ENCODE measurements at places on chromosomes 11 and 22.

DNA sequence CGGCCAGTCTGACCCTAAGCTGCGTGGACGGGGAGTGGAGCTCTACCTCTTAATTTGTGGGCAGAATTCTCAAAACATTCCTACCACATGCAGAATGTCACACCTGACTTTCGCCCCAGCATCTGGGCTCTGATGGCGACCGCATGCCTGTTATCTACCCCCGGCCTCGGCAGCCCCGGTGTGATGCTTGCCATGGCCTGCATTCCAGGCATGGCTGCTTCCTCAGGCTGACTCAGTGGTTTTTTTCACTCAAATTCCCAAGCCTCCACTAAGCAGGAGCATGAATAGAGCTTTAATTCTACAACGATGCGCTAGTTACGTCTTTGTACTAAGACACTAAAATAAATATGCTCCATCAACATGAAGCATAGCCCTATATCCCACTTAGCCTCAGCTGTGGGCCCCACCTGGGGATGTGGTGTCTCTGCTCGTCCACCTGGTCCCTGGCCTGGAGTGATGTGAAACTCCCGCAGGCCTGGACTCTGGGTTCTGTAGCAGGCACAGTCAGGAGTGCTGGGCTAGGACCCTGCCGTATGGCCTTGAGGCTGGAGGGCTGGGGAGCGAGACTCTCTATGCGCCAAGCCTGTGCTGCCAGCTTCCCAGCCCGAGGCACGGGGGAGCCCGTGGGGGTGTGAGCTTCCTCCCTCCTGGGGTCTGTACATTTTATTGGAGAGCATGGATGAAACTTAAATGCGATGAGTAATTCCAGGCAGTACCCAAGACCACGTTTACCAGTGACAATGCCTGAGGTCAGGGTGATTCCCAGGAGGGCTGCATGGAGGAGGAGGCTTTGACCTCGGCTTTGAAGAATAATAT, 153.2 kb downstream of the CTTN start:
- DNase-seq = no peak

GRCh38 chr11:86120807-86121206, 51.9 kb upstream of the PICALM start:
- DNase-seq = no peak

DNA sequence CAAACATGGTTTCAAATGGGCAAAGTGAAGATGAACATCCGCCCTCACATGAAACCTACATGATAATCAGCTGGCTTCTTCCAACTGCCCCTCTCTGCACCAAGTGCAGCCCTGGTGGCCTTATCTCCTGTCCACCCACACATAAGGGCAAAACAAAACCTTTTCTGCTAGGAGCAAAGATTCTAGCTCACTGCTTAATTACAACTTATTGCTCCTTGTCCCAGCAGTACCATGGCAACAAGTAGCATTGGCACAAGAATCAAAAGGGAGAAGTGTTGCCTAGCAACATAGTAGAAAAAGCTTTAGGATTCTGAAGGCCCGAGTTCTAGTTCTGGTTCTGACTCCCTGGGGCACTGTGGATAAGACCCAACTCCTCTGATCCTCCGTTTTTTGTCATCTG, 68.7 kb upstream of the BMAL1 start:
- no peak for DNase-seq

DNA sequence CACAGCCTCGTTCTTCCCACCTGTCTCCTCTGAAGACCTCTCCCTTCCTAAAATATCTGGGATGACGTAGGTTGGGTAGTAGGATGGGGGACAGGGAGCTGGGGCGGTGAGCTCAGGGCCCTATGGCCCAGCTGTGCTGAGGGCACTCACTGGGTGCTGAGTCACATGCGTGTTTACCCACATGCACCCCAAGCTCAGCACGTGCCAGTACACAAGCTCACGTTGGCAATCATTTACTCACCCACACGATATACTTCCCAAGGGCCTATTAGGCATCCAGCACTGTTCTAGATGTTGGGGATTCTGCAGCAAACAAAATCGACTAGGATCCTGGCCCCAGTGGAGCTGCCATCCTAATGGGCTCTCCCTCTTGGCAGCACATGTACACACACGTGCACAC, 28.7 kb downstream of the ARAP1 start:
- no peak for DNase-seq

DNA sequence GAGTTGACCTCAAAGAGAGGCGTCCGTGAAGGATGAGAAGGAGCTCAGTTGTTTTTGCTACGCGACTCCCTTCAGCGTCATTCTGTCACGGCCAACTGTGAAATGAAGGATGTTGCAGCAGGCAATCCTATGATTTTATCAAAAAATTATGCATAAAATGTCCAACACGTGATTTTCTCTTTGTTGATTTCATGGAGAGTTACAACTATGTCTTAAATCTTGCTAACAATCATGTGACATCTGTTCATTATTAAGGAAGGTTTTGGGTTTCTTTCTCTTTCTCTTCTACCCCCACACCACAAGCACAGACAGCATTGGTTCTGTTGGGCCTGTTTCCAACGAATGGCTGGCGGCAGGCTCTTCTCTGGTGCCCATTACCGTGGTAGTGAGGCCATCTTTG, 3.7 kb downstream of the KRTAP5-4 start:
- no peak for DNase-seq

DNA sequence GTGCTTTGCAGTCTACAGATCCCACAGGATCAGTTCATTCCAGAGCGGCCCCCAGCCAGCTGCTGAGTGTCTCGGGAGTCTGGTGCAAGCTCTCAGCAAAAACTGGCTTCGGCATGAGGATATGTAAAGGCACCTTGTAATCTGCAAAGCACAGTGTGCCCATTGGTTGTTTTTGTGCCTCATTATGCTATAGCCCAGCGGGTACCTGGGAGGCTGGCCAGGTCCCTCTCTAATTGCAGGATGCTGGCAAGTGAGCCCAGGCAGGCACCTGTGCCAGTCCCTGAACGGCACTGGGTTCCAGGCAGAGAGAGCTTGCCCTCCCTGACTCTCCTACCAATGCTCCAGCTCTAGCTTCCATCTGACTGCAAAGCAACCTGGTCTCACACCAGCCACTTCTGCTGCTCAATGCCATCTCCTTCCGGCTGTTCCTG, 128.7 kb downstream of the DSCAML1 start:
- no peak for DNase-seq

- no peak for DNase-seq
Measured at GRCh38 chr22:48536541-48537342, 1290.9 kb downstream of the BRD1 start.

DNA sequence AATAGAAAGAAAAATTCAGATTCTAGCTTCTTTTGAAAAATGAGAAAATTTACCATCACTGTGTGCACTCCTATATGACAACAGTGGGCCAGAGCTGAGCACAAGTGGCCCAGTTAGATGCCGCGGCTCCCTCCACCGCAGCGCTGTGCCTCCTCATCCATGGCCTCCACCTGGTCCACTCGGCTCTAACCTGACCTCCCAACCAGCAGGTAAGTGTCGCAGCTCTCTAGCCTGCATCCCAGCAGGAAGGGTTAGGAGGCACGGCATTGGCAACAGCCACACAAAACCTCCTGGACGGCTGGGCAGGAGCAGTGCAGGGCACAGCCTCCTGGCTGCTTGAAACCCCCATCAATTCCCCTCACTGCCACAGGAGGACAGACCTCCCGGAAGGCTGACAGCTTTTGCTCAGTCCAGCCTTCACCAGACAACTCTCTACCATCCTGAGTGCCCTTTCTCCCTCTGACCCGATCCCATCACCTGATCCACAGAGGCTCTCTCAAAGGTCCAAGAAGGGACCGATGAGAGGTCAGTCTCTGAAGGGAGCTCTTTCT, 76.1 kb downstream of the RPL27A start:
- DNase-seq = no peak

- DNase-seq = no peak
Measured at GRCh38 chr11:113113801-113114704, 152.8 kb downstream of the NCAM1 start.

GRCh38 chr22:46798366-46799350, 36.2 kb downstream of the TBC1D22A start:
- DNase-seq = peak; percentile 61

GRCh38 chr11:94954753-94955152, 18.6 kb downstream of the CWC15 start:
- no peak for DNase-seq

DNA sequence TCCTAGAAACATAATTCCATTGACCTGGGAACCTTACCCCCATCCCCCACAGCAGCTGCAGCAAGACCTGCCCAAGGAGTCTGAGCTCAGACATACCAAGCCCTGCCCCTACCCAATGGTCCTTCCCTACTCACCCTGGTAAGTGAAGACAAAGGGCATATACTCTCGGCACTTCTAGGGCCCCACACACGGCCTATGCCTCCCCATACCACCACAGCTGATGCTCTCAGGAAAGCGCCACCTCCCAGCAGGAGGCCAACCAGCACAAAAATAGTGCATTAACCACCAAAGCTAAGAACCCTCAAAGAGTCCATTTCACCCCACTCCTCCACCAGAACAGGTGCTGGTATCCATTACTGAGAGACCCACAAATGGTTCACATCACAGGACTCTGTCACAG, 74.4 kb upstream of the GUCY1A2 start:
- no peak for DNase-seq

- DNase-seq = no peak
Measured at GRCh38 chr22:49201046-49201970, 626.4 kb downstream of the BRD1 start.

GRCh38 chr22:11616811-11617210, 3911.2 kb upstream of the OR11H1 start:
- DNase-seq = no peak

GRCh38 chr11:32333320-32333991, 101.9 kb downstream of the WT1 start:
- DNase-seq = no peak

- no peak for DNase-seq
Measured at GRCh38 chr22:42648368-42649245, 585 bp downstream of the CYB5R3 start.

GRCh38 chr22:27686534-27686933, 115.0 kb downstream of the MN1 start:
- DNase-seq = no peak

DNA sequence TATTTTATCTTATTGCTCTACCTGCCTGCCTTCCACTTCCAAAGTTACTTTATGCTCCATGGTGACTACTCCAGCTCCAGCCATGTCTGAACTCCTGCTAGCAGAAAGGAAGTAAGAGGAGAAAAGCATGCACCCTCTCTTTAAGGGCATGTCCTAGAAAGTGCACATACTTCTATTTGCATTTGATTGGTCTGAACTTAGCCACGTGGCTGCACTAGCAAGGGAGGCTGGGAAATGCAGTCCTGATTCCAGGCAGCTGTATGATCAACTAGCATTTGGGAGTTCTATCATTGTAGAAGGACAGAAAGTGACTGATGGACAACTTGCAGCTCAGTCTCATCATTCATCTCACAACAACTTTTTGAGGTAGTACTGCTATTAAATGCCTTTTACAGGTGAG, 515.7 kb downstream of the BUD13 start:
- DNase-seq = no peak

GRCh38 chr11:17414317-17414737, 25.9 kb upstream of the KCNJ11 start:
- no peak for DNase-seq

GRCh38 chr11:12810568-12810894, 136.3 kb downstream of the TEAD1 start:
- DNase-seq = no peak

GRCh38 chr11:117017456-117017855, 80.8 kb downstream of the SIK3 start:
- DNase-seq = no peak

GRCh38 chr11:78426845-78427244, 9.2 kb upstream of the GAB2 start:
- DNase-seq = no peak

- no peak for DNase-seq
Measured at GRCh38 chr22:37326726-37327125, 44.4 kb downstream of the CYTH4 start.

- DNase-seq = no peak
Measured at GRCh38 chr11:57605028-57605420, 7.5 kb downstream of the SERPING1 start.

- no peak for DNase-seq
Measured at GRCh38 chr11:65419460-65419771, 3.2 kb upstream of the NEAT1 start.

DNA sequence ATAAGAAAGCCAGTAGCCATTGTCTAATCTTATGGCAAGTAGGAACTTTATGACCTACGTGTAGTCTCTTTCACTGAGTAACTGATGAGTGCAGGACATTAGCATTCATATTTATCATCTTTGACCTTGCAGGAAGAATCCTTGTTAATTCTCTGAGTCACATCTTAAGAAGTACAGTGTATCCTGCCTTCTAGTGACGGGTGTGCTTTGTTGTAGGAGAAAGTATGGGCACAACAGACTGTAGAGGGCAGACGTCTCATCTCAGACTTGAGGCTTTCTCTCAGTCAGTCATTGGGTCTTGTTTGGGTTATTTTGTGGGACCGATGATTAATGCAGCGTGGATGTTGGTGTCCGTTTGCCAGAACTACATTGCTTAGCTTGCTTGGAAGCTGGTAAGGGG, 6.8 kb downstream of the RNF214 start:
- DNase-seq = no peak

DNA sequence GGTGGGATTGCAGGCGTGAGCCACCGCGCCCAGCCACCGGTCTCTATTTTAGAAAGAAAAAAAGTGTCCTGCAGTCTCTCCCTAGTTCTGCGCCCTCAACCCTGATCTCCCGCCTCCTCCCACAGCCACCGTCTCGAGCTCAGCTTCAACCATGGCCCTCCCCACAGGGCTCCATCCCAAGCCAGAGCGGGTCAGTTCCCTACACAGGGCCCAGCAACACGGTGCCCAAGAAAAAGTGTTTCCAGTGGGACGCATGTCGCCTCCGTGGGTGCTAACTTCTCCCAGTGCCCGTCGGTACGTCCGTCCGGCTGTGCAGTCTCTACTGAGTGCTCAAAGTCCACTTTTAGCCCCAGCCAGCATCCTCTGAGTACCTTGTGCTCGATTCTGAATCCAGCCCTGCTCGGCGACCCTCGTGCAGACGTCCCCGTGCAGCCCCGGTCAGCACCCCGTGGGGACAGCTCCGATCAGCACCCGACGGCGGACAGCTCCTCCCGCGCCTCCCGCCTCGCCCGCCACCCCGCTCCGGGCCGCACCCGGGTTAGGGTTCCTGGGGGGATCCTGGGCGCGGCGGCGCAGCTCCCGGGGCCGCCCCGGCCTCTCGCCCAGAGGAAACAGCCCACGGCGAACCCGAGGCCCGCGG, 657 bp upstream of the MAPK8IP2 start:
- no peak for DNase-seq

GRCh38 chr11:72842126-72842525, 27.9 kb downstream of the ATG16L2 start:
- DNase-seq = no peak

GRCh38 chr11:130666781-130667251, 218.4 kb downstream of the ADAMTS15 start:
- DNase-seq = no peak

DNA sequence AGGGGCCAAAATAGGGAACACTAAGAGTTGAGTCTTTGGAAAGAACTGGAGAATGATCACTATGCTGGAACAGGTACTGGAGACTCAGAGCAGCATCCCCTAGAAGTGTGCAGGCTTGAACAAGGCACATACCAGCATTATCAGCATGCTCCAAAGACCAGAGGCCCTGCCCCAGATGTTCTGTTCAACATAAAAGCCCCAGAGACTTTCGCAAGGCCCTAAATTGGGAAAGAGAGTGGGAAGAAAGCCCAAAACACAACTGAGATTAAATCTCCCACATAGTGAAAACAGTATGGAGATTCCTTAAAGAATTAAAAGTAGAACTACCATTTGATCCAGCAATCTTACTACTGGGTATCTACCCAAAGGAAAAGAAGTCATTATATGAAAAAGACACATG, 9.4 kb downstream of the CNGA4 start:
- DNase-seq = no peak

- no peak for DNase-seq
Measured at GRCh38 chr11:126385991-126386728, 30.7 kb downstream of the ST3GAL4 start.

Data from CMK (cell line).